ENCODE measurements at places on chromosomes 7 and 10.

- DNase-seq = no peak
Observed at GRCh38 chr7:105003275-105003674, 10.7 kb upstream of the KMT2E start.

GRCh38 chr7:54987772-54988171, 31.0 kb upstream of the EGFR start:
- DNase-seq = no peak

GRCh38 chr7:70699271-70699670, 432.7 kb upstream of the GALNT17 start:
- no peak for DNase-seq

GRCh38 chr7:28785041-28785995, 172.8 kb downstream of the TRIL start:
- DNase-seq = peak; percentile 79

- DNase-seq = peak; percentile 97
Observed at GRCh38 chr10:36023939-36024338, 381.8 kb upstream of the FZD8 start.

GRCh38 chr7:130918129-130919052, 184.4 kb upstream of the KLF14 start:
- no peak for DNase-seq

GRCh38 chr10:60908031-60908430, 36.0 kb downstream of the RHOBTB1 start:
- DNase-seq = no peak

GRCh38 chr10:47359101-47359500, 10.9 kb downstream of the RBP3 start:
- no peak for DNase-seq

GRCh38 chr10:91162050-91162494, 58.4 kb upstream of the PCGF5 start:
- DNase-seq = peak; percentile 17

- no peak for DNase-seq
Observed at GRCh38 chr7:131600085-131600881, 43.9 kb upstream of the PODXL start.

DNA sequence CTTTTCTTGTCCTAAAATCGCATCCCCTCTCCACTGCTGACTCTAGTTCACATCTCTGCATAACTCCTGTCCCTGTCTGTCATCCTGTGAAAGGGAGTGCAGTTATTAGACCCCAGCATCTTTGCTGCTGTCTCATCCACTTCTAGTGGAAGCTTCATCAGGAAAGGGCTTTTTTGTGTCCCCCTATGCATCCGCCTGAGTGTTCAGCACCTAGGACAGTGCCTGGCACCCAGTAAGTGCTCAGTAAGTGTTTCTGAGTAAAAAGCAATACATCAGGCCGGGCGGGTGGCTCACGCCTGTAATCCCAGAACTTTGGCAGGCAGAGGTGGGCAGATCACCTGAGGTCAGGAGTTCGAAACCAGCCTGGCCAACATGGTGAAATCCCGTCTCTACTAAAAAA, 211.8 kb upstream of the FOXK1 start:
- DNase-seq = peak; percentile 29

All from mesendoderm (in vitro differentiated cells).